ENCODE measurements at places on chromosomes 13 and 19. TPM values are rescaled to one million over a fixed set of nuclear protein-coding genes. Genes with fewer than 3 reads are reported as not detected.

The CADM4 gene
- total RNA-seq: 24.4 TPM

The SHISA7 gene
- 0.12 TPM for total RNA-seq

The BRD4 gene
- total RNA-seq: 48.8 TPM

The SYT3 gene
- total RNA-seq: 0.76 TPM

The ZNF562 gene
- total RNA-seq: 35.2 TPM

The ZNF700 gene
- total RNA-seq: 15.2 TPM

The BRCA2 gene
- 6.4 TPM for total RNA-seq

The LHB gene
- 1.1 TPM for total RNA-seq

The LIPE gene
- total RNA-seq: 16.4 TPM

The KIR2DL3 gene
- not detected for total RNA-seq

The SLC7A9 gene
- 9.0 TPM for total RNA-seq

The ZNF285 gene
- 6.4 TPM for total RNA-seq

The BCAM gene
- total RNA-seq: 467 TPM

The C19orf38 gene
- 6.4 TPM for total RNA-seq

The TEAD2 gene
- 49.9 TPM for total RNA-seq

The ZNF229 gene
- total RNA-seq: 10.8 TPM

The CACNG6 gene
- 5.7 TPM for total RNA-seq

The APOC4 gene
- not detected for total RNA-seq

The EHD2 gene
- total RNA-seq: 46.1 TPM

The TGFB1 gene
- 23.9 TPM for total RNA-seq

The ZNF569 gene
- total RNA-seq: 7.8 TPM

The FFAR2 gene
- 1.5 TPM for total RNA-seq

All from metanephros (tissue), 2 donors.